ENCODE measurements at places on chromosomes 3 and 15.

GRCh38 chr3:114025451-114025850 is 30.9 kb downstream of the CCDC191 start:
- ATAC-seq: no peak

DNA sequence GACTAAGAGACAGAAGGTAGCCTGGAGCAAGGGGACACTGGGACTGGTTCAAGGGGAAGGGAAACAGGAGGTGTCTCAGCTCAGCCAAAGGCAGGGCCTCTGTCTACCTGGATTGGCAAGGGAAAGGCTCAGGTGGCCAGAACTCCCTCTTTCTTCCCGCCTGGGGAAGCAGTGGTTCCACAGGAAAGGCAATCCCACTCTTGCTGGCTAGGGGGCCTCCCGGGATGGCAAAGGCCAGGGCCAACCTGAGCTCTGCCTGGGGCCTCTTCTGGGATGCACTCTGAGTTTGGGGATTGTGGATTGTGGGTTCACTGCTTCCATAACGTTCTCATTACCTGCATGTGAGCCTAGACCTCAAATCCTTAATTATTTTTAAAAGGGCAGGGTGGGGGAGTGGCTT is 13.0 kb upstream of the PARP6 start:
- no peak for ATAC-seq

DNA sequence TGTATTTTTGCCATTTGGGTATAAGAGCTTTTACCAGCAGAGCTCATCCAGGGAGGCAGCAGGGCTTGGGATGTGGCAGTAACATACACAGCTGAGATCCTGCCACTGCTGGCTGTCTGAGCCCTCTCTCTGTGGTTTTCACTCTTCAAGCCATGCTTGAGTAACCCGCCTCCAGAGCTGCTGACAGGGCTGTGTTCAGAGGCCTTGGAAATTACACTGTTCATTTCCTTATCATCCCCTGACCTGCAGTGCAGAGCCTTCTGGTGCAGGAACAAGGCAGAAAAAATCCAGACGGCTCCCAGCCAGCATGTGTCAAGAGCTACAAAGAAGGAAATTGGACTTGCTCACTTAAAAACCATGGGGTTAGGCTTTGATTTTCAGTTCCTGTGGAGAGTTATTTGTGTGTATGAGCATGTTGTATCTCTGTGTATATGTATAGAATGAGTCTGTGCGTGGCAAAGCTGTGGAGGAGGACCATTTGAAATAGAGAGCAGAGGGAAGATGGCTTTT is 47.0 kb downstream of the ZNF609 start:
- peak; percentile 92 for ATAC-seq

GRCh38 chr3:142723665-142723967 is 218 bp upstream of the TRPC1 start:
- peak; percentile 4 for ATAC-seq

GRCh38 chr15:101250873-101251829 is 697 bp downstream of the CHSY1 start:
- ATAC-seq: peak; percentile 75

GRCh38 chr3:13876451-13877100 is 3.3 kb downstream of the WNT7A start:
- ATAC-seq: no peak

DNA sequence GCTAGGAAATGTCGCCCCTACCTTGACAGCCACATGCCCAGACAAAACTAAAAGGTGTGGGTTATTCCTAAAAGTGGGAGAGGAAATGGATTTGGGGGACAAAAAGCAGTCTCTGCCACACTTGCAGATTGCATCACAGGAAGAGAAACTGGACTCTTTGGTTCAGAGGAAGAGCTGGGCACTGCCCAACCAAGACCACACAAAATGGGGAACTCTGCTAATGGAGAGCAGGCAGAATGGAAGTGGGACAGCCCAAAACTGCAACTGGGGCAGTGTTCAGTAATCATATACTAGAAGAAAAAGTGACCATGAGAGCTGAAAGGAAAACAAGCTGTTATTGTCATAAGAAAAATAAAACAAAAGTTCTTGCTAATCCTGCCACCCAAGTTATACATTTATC is 138.9 kb upstream of the FRMD4B start:
- ATAC-seq: no peak

DNA sequence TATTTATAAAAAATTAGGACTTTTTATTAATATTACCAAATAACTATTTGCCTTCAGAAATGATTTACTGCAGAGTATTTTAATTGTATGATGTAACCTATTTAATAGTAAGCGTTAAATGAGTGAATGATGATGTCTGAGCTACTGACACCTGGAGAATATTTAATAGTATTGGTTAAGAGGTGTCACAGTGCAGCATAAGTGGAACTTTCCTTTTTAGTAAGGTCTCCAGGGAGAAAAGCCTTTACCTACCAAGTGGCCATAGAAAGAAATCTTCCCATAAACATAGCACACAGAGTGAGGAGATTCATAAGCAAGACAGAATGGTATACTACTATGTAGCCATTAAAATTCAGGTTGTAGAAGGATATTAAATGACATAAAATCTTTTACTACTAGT is 441.7 kb downstream of the TBL1XR1 start:
- ATAC-seq: no peak

GRCh38 chr15:38863381-38863780 is 298.8 kb upstream of the RASGRP1 start:
- ATAC-seq: no peak

DNA sequence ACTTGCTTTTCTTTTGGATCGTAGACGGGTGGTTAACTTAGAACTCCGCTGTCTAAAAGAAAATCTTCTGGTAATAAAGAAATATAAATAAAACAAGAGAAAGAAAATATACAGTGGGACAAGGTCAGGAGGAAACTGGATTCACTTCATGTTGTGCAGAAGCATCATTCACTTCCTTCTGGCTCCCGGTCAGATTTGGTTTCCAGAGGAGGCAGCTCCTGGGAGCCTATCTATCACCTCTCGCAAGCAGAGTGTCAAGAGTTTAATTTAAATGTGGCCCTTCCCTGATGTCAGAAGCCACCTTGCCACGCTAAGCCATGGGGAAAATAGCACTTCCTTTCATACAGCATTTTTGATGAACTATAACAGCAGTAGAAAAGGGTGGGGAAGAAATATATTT is 139.1 kb downstream of the NSMCE3 start:
- ATAC-seq: no peak

DNA sequence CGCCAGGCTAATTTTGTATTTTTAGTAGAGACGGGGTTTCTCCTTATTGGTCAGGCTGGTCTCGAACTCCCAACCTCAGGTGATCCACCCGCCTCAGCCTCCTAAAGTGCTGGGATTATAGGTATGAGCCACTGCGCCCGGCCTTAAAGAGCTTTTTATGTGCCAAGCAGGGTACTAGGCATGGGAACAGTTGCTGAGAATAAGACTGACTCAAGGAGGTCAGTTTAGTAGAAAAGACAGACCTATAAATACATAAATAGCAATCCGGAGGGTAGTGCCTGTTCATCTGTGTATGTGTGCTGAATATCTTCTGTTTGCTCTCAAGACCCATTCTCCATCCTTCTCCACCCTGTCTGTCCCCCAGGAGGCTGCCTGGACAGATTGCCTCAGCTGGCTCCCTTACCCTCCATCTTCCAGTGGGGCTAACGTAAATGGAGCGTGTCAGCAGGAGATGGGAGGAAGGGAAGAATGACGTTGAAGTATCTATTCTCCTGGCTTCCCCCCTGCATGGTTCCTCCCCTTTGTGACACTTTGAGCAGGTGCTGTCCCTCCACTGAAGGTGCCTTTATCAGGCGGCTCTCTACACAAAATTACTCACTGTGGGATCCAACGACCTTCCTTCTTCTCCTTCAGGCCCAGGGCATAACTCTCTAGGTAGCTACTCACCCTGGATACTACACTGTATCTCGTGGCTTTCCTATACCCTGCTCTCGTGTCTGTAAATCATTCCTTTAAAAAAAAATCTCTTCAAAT is 31.1 kb downstream of the FBXO40 start:
- ATAC-seq: no peak

GRCh38 chr3:155442072-155442471 is 148.6 kb upstream of the STRIT1 start:
- no peak for ATAC-seq

GRCh38 chr15:65028338-65028737 is 1.1 kb downstream of the MTFMT start:
- no peak for ATAC-seq

DNA sequence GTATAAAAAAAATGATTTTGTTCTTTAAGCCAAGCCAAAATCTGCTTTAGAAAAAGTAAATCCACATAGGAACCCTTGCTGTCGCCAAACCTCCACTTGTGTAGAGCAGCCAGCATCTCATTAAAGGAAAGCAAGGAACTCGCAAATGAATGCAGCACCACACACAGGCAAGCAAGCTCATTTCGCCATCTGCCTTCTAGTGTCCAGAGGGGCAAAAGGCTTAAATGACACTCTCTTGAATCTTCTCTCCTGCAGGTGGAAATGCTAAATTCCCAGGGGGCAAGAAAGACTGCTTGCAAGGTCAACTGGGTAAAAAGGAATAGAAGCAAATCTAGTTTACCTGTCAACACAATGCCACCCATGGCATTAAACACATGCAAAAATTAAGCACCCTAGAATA is 2.4 kb downstream of the MB21D2 start:
- no peak for ATAC-seq

DNA sequence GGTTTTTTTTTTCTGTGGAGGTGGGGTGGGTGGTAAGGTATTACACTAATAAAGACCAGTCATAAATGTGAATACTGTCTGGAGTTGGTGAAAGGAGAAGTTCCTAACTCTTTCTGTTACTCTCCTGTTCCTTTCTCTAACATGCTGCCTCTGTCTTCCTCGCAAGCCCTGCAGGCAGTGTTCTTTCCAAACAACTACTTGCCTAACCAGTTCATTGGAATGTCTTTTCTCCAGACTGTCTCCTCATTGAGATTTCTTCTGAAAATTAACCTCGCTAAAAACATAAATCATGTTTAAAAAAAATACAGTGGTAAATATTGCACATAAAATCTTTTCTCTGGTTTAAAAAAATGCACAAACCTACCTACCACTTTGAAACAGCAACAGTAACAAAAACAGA is 135.2 kb downstream of the TP63 start:
- ATAC-seq: no peak

DNA sequence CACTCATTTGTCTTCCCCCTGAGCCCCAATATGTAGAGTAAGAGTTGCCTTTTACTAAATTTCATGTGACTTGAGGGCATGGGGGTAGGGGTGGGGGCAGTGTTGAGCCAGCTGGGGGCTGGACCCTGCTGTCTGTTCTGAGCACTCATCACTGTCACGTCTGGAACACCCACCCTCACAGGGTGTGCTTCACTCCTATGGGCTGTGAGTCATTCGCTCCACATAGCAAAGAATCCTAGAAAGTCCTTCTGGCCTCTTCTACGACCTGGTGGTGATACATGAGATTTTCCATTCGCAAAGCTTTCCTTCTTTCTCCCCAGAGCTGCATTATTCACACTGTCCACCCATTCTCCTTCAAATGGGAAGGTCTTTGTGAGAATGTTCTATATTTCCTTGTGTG is 43.6 kb upstream of the MGLL start:
- peak; percentile 73 for ATAC-seq

DNA sequence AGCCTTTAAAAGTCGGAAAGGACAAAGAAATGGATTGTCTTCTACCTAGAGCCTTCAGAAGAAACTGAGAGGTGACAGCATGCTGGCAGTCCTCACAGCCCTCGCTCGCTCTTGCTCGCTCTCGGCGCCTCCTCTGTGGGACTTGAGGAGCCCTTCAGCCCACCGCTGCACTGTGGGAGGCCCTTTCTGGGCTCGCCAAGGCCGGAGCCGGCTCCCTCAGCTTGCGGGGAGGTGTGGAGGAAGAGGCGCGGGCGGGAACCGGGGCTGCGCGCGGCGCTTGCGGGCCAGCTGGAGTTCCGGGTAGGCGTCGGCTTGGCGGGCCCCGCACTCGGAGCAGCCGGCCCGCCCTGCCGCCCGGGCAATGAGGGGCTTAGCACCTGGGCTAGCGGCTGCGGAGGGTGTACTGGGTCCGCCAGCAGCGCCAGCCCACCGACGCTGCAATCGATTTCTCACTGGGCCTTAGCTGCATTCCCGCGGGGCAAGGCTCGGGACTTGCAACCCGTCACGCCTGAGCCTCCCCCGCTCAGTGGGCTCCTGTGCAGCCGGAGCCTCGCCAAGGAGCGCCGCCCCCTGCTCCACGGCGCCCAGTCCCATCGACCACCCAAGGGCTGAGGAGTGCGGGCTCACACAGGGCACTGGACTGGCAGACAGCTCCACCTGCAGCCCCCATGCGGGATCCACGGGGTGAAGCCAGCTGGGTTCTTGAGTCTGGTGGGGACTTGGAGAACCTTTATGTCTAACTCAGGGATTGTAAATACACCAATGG is 953.8 kb upstream of the GBE1 start:
- ATAC-seq: no peak

- ATAC-seq: no peak
Measured at GRCh38 chr15:31295658-31296057, 31.0 kb upstream of the KLF13 start.

- no peak for ATAC-seq
Measured at GRCh38 chr15:38930851-38931572, 366.4 kb upstream of the RASGRP1 start.

- no peak for ATAC-seq
Measured at GRCh38 chr3:146166826-146167225, 5.8 kb upstream of the PLOD2 start.

DNA sequence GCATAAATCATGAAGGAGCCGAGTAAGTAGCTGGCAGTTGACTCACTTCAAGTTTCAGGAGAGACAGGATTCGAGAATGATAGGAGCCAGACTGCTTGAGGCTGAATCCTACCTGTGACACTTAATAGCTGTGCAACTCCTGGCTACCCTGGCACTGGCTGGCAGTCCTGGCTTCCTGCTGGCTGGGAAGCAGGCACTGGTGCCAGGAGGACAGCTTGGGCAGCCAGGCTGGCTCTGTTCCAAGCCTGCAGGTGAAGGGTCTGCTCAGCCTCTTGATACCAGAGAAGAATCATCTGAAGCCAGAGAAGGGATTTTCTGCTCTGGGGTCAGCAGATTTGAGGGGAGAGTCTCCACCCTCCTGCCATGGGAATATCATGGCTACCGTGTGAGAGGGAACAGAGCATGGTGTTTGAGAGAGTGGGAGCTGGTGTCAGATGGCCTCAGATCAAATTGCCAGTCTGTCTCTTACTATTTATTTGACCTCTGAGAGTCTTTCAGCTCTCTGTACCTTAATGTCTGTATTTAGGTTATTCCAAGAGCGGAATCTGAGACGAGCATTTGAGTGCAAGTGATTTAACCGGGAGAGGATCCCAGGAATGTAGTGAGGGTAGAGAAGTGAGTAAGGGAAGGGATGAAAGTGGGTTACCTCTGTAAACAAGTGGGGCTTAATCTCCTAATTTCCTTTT is 4.4 kb upstream of the XIRP1 start:
- no peak for ATAC-seq

DNA sequence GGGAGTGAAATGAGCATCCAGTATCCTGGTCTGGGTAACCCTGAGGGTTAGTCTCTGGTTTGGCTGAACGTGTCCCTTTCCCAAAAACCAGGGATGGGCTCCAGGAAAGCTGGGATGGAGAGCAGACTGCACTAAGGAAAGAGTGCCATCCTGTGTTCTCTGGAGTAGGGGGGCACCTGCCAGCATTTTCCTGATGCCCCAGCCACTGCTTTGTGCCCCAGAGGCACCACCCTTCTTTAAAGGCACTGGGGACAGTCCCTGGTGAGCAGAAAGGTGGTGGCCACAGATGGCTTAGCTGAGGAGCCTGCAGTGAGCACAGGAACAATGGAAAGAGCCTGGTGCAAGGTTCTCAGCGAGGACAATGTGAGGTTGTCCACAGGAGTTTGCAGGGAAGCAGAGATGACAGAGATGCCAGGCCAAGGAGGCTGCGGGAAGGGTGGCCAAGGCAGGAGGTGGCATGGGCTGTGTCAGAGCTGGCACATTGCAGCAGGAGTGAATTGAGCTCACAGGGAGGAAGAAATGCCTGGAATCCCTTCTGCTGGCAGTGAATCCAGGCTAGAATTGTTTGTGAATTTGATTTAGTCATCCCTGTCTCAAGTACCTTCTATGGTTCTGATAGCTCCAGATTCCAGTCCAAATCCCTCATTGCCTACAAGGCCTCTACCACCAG is 39.9 kb downstream of the AMOTL2 start:
- ATAC-seq: no peak

All from stimulated activated memory B cell treated with anti-CD40 and anti-IgM and Interleukin-4, amounts not matched to agents 10 μg/mL and 1 μg/mL and 100 μg/mL, for 72 hours (primary cell).